ENCODE measurements at places on chromosomes 6 and 20. TPM values are rescaled to one million over a fixed set of nuclear protein-coding genes. Genes with fewer than 3 reads are reported as not detected.
A peak's percentile ranks its signal among the peaks of the same experiment; 100 is the strongest.

The KHDC1L gene
- not detected for total RNA-seq

The DDO gene
- not detected for total RNA-seq

The THEMIS gene
- total RNA-seq: 25.0 TPM

The DLK2 gene
- 0.36 TPM for total RNA-seq

The RTEL1 gene
- 27.6 TPM for total RNA-seq

The MYL9 gene
- total RNA-seq: not detected

The POPDC3 gene
- not detected for total RNA-seq

DNA sequence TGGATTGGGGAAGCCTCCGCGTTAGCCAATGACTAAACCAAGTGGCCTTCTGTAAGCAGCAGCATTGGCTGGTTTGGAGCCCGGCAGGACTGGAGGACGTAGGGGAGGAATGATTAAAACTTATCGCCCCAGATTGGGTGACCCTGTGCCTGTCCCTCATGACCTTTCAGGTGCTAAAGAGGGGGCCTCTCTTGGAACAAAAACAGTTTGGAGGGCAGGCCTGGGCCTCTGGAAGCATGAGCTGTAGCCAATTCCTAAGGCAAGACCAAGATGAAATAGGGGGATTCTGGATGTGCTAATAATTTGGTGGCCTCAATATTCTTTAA is 1.4 kb downstream of the GMPR start:
- DNase-seq: peak; percentile 52

GRCh38 chr6:168374051-168374502 is 54.5 kb upstream of the DACT2 start:
- no peak for DNase-seq

- DNase-seq: no peak
Measured at GRCh38 chr6:25829375-25829774, 2.5 kb downstream of the SLC17A1 start.

DNA sequence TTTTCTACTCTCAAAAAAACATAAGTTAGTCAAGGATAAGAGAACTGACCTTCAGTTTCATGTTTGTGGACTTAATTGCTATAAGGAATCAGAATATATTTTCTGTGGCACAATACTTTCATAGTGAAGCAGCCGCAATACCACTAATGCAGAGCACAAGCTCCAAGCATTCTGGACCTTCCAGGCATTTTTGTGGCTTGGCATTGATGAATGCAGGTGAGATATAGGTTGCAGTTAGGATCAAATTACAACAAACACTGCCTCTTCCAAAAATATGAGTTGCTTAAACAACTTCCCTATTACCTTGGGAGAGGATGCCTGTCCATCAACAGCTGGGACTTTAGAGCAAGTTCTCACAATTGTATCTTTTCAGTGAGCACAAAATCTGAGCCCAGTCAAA is 162.8 kb upstream of the RSPO3 start:
- DNase-seq: no peak

DNA sequence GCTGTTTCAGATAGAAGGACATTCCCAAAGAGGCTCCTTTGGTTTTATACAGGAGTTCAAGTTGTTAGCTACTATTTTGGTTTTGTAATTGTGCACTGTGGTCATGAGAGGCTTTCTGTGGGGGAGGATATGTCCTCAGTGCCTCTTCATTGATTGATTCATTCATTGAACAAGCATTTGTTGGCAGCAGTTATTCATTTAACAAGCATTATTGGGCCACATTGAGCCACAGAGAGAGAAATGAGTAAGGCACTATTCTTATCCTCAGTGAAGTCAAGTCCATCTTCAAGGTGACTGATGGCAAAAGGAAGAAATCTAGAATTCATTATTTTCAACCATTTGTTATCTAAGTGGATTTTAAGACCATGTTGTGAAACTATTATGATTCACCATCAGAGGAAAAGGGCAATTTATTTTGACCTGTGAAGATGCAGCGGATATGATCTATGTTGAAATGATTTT is 697.2 kb upstream of the CITED2 start:
- DNase-seq: no peak

GRCh38 chr20:26207237-26207966 is 510.7 kb upstream of the ZNF337 start:
- no peak for DNase-seq

DNA sequence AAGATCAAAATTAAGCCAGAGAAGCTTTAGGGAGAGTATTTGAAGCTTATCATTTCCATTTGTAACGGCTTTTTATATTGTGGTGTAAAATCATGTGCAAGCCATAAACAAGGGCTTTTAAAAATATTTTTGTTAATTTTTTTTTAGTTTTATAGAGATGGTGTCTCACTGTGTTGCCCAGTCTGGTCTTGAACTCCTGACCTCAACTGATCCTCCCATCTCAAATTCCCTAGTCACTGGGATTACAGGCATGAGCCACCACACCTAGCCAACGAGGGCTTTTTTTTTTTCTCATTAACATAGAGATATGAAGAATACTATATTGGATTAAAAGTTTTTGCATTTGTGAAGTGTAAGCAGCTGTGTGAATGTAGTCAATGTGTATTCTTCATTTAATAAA is 29.1 kb downstream of the CDKAL1 start:
- DNase-seq: no peak

DNA sequence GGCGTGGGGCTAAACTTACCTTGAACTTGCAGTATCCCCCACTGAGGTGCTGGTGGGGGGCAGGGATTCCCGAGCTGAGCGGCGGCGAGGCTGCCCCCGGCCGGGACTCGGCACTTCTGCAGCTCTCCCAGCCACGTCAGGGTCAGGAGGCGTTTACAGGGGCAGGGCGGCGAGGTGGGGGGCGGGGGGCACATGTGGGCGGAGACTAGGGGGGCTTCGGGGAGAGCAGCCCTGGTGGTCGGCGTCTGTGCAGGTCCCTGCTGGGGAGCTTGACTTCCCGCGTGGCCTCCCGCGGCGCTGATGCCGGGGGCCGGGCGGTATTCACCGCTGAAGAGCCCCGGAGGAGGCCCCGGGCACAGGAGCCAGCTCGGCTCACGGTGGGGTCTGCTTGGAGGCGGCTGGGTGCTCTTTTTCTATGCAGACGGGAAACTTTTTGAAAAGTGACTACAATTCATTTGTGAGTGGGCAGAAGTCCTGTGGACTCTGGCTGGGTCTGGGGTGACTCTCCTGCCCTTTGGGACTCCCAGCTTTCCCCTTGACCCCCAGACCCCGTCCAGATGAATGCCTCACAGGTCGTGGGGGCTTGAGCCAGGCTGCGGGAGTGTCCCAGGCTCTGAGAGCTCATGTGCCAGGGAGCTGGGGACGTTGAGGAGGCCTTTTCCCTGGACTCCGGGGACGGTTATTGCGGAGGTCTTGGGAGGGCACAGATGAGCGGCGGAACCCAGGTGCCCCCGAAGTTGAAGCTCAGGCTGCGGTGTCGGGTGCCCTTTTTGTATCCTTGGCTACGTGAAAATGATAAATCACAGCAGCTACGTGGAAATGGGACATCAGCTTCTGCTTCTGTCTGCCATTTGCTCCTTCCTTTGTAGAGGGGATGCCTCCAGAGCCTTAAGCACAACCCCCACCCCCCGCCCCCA is 75.9 kb upstream of the GATA5 start:
- DNase-seq: no peak

- DNase-seq: no peak
Measured at GRCh38 chr6:147448775-147449174, 59.7 kb upstream of the SAMD5 start.

DNA sequence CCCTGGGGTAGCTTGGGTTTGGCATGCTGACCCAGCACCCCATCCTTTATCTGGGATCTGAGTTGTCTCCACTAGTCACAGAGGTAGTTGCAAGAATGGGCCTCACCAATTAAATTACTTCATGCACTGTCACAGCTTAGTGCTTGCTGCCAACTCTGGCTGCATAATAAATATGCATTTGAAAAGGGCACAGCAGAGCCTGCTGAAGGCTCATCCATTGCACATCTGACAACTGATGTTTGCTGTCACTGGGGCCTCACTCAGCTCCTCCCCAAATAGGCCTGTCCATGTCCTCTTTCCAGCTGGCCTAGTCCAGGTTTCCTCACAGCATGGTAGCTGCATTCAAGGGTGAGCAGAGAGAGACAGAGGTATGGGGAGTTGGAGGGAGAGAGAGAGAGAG is 13.3 kb upstream of the NXT1 start:
- no peak for DNase-seq

DNA sequence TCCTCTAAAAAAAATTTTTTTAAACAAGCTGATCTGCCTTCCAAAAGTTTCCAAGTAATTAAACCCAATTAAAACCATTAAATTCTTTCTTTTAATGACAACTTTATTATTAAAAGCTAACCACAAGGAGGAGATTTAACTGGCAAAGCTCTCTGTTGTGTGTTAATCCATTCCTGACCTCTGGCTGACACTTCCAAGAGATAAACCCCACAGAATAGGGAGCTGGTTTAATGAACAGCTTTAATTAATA is 230.8 kb downstream of the EYA2 start:
- no peak for DNase-seq

- no peak for DNase-seq
Measured at GRCh38 chr6:101980924-101981323, 587.4 kb downstream of the GRIK2 start.

DNA sequence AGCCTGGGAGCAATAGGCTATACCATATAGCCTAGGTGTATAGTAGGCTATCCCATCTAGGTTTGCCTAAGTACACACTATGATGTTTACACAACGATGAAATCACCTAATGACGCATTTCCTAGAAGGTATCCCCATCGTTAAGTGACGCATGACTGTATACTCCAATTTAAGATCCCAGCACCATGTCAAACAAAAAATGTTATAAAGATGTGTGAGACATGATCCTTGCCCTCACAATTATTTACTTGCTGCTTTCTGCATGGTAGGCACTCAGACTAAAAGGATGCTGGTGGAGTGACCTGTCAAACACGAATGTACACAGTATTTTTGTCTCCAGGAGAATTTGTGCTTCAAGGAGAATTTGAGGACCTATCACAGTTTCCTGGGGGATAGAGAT is 32.3 kb downstream of the SNAP25 start:
- DNase-seq: no peak

GRCh38 chr6:110340392-110340965 is 17.7 kb downstream of the METTL24 start:
- no peak for DNase-seq

- DNase-seq: no peak
Measured at GRCh38 chr6:110357664-110358552, at the start of gene METTL24. Gene METTL24 (minus strand): TSS chr6:110358349. CDS start chr6:110358272, 77 bp downstream.
